ENCODE measurements at places on chromosomes 3 and 15. TPM values are rescaled to one million over a fixed set of nuclear protein-coding genes. Genes with fewer than 3 reads are reported as not detected.

The RBM15B gene
- 21.1 TPM for total RNA-seq

- DNase-seq = no peak
These were observed 638.0 kb downstream of the OTOL1 start for GRCh38 chr3:162134571-162134970.

DNA sequence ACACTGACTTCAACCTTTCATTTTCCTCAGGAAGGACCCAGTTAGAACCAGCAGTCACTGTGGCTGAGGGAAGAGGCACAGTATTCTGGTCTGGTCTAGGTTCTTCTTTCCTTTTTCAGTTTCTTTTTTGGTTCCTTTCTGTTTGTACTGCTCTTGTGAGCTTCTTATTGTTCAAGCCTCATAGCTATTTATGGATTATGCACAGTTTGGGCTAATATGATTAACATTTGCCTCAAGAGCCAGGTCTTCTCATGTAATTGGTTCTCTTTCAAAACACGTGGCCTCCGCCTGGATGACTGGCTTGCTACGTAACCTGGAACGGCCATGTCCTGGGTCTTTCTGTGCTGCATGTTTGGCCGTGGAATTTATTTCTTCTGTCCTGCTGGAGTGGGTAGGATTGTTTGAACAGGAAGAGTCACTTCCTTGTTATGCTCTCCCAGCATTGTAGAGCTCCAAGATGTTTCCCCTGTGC lies 43.3 kb downstream of the RBMS3 start:
- peak; percentile 10 for DNase-seq

DNA sequence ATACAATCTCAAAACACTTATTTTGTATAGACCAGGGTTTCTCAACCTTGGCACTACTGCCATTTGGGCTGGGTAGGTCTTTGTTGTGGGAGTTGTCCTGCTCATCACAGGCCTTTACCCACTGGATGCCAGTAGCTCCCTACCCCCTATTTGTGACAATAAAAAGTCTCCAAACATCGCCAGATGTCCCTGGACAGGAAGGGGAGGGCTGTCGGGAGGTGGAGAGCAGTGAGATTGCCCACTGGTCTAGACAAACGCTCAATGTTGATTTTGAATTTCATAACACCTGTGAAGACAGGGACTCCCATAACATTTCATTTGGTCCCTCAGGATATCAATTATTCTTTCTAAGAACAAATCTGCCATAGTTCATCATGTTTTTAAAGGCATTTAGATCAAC lies 151.7 kb upstream of the PTPRG start:
- no peak for DNase-seq

GRCh38 chr3:138365253-138365555 lies 16.8 kb downstream of the MRAS start:
- DNase-seq = no peak

DNA sequence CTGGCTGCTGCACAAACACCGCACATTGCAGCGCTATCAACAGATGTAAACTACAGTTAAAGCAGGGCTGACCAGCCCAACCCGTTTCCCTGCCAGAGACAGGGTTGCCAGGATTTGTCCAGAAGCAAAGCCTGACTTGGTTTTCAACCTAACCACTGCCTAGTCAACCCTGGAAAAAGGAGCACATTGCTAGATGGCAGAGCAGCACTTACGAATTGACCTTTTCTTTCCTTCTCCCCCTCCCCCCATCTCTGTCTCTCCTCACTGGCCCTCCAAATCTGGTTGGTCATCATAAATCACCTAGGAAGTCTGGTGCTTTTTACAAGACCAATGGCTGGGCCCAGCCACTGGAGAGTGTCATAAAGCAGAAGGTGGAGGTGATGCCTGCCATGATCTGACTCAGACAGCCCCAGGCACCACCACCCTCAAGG lies 51.3 kb downstream of the ABCC5 start:
- DNase-seq = no peak

DNA sequence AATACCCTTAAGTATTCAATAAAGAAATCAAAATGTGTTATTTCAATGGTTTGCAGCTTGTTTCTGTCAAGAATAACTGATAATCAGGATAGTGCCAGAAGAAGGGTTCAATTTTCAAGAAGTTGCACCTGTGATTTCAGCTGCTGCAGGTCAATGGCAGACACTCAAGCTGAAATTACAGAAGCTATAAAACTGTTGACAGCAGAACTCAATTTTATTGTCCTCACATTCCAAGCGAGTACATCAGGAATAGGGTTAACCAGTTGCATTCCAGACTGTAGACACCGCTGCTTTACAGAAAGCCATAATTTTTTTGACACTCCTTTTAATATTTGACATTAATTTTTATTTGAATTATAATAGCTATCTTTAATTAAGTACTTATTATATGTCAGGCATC lies 364.1 kb downstream of the CGGBP1 start:
- no peak for DNase-seq

- peak; percentile 33 for DNase-seq
These were observed 78.4 kb upstream of the RASGRF1 start for GRCh38 chr15:79168922-79169456.

The CCR3 gene
- not detected for total RNA-seq

The STX19 gene
- total RNA-seq = 0.66 TPM

GRCh38 chr3:128433837-128434165 lies 32.9 kb downstream of the DNAJB8 start:
- DNase-seq = no peak

DNA sequence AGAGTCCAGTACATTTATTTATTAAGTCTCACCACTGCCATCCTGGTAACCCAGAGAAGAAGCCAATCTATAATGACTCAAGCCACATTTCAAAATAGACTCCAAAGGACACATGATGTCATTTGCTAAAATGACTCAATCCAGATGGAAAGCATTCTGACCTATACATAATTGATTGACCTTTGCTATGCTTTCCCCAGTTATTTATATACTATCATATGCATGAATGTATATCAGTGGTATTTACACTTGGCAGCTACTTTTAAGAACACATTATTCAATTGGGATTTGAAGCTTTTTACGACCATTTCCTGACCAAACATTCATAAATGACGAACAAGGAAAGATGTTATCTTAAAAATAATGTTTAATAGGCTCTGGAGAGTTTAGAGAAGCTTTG lies 297.2 kb downstream of the FHIT start:
- DNase-seq = no peak

The ACKR4 gene
- total RNA-seq = 2.0 TPM

DNA sequence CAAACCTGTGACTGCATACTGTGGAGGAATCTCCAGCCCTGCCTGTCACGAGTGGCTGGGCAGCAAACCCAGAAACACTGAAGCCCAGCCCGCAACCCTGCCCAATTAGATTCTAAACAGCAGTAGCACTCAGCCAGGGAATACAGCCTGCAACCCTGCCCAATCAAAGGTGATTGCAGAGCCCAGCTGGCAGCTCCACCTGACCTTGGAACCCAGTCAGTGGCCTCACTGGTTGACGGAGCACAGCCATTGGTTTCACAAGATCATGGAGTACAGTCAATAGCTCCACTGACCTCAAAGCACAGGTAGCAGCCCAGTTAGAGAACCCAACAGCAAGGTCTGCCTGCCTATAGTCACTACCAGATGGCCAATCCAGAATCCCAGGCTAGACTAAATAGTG lies 35.2 kb upstream of the MYLK start:
- DNase-seq = no peak

The CD96 gene
- total RNA-seq = 2.6 TPM

The SH3GL3 gene
- 2.3 TPM for total RNA-seq

GRCh38 chr3:153284282-153284938 lies 122.4 kb downstream of the RAP2B start:
- DNase-seq = peak; percentile 25

The ZNF80 gene
- not detected for total RNA-seq

The KBTBD13 gene
- total RNA-seq = not detected

GRCh38 chr3:142940000-142940399 lies 23.5 kb downstream of the PAQR9 start:
- DNase-seq = no peak

- no peak for DNase-seq
These were observed 17.4 kb downstream of the PARP14 start for GRCh38 chr3:122697952-122698620.

GRCh38 chr3:146692254-146692653 lies 87.1 kb upstream of the PLSCR5 start:
- no peak for DNase-seq

DNA sequence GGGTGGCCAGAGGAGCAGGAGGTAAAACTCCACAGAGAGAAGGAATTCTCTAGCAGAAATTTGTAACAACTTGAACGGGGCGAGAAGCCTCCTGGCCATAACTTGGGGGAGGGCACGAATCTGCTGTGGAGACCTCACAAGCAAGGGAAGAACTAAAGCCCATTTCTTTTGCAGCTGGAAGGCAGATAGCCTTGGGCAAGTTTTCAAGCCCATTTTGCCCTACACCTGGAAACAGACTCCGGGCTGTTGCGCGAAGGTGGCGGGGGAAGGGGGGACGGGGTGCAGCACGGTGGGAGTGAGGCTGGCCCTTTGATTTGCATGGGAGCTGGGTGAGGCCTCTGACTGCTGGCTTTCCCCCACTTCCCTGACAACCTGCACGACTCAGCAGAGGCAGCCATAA lies 168.8 kb downstream of the MEGF11 start:
- no peak for DNase-seq

DNA sequence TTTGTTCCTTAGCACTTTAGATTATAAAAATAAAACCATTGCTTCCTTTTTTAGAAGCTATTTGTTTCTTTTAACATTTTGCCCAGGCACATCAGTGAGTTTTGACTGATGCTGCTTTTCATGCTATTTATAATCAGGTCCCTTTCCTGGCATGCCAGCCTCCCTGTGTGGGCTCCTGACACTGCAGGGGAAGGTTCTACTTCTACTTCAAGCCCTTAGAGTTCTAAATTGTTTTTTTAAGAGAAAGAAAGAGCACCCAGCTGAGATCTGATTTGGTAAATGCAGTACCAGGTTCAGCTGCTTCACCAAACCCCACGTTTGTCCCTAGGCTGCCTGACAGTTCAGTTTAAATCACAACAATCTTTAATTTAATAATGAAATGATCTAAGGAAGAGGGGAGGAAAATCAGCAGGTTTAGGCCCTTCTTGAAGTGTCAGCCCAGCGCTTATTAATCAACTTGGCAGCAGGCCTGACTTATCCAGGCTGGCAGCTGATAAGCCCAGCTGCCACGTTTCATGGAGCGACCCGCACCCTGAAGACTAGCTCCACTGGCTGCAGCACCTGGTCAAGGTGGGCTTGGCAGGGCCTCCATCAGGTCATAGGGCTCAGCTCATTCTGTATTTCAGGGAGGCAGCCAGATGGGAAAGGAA lies 29.0 kb downstream of the HGD start:
- DNase-seq = peak; percentile 36

The LRRIQ4 gene
- not detected for total RNA-seq

DNA sequence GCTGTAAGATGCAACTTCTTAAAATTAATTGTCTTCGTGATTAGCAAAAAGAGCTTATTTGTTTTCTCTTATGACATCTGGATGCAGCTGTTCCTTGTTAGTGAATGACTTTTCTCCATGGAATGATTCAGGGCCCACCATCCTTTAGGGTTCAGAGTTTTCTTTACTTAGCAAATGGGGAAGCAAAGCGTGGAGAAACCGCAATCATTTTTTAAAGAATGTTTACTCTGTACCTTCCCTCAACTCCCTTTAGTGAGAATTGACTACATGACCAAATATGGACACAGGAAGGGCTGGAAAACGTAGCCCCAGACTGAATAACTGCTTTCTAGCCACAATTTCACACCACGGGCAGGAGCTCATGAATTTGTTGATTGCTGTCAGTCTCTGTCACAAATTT lies 130.1 kb downstream of the EDEM1 start:
- DNase-seq = no peak

GRCh38 chr3:40996382-40996781 lies 202.9 kb upstream of the CTNNB1 start:
- DNase-seq = no peak

DNA sequence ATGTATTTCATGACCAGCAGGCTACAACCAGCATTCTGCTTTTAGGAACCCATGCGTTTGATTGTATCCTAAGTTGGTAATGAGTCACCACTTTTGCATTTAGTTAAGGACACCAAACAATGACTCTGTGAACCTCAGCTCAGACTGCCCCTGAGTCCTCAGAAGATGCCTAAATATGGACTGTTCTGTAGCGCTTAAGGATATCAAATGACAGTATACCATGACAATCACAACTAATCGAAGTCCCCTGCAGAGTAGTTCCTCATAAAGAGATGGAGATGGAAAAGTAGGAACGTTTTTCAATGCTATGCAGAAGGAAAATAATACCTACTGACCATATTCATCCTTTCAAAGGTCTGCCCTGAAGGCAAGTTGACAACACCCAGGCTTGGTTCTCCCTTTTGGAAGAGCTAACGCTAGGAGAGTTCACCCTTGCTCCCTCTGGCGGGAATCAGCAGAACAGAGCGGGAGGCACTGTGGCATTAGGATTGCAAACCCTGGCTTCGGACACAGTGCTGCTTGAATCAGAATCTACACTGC lies 508.6 kb downstream of the FHIT start:
- no peak for DNase-seq

The MCCC1 gene
- 63.9 TPM for total RNA-seq

DNA sequence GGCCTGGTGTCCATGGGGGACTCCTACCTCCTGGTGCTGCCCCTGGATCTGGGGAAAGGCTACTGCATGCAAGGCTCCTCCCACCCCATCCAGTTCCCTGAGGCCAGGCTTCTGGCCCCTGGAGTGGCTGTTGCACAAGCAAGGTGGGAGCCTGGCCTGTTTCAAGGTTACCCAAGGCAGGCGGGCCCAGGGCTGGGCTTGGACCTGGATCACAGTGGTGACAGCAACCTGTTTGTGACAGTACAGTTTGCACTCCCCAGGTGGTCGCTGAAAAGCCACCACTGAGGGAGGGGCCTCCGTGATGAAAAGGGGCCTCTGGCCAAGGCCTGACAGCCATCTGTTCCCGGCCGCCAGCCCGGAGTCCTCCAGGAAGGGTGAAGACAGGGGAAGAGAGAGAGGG lies 14.4 kb upstream of the KY start:
- no peak for DNase-seq

- no peak for DNase-seq
These were observed 29.9 kb upstream of the NOX5 start for GRCh38 chr15:68984586-68984985.

- DNase-seq = no peak
These were observed 58.6 kb downstream of the CACNA2D3 start for GRCh38 chr3:54180921-54181320.

The FANCD2OS gene
- total RNA-seq = not detected

The DENND6A gene
- 5.9 TPM for total RNA-seq

The DUOXA2 gene
- total RNA-seq = not detected

DNA sequence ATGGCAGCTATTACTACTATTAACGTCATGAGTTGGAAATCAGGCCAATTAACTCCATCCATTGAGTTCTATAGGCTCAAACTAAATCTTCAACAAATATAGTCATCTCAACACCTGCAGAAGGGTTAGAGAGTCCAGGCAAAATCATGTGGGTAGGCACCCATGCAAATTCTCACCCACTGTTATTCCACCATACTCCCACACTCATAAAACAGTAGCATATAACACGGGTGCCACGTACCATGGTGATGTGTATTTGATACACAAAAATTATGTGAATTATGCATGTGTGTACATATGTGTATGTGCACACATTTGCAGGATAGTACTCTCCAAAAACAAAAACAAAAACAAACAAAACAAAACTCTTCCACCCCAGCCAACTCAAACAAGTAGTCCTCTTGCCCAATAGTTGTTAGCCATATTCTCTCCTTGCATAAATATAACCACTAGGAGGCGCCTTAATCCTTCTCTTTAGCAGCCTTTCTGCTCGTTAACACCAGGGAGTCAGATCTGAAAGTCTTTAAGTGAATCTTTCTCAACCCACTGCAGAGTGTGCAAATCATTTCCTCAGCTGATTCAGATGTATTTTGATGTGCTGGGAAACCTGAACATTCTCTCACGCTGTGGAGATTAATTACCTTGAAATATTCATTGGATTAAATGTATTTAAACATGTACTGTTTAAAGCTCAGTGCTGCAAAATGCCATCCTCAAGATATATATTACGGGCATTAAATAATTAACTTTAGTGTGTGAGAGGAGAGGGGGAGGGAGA lies 38.0 kb upstream of the COPB2 start:
- DNase-seq = peak; percentile 65

The PLA2G4E gene
- total RNA-seq = not detected

Measured in body of pancreas (tissue), 4 donors.